Activated naive CD4-positive, alpha-beta T cell treated with anti-CD3 and anti-CD28 coated beads for 36 hours (primary cell): ENCODE measurements at places on chromosomes 6 and 20.

GRCh38 chr6:135985471-135985870, 134.0 kb downstream of the PDE7B start:
- DNase-seq, result no peak

DNA sequence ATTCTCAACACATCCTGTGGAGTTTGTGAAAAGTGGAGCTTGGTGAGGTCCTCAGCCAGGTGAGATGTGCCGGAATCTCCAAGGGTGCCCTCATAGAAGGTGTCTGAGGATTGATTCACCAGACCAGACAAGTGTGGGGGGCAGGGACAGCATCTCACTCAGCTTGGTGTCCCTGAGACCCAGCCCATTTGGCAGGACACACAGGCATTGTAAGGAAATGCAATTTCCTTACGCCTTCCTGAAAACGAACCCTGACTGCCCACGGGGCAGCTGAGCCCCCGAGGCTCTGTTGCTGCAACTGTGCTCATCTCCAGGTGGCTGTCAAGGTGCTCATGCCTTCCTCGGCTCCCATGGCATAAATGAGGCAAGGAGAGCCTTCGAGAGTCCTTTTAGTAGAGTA, 33.4 kb downstream of the FOXC1 start:
- no peak for DNase-seq

- no peak for DNase-seq
Observed at GRCh38 chr20:3572151-3572550, 91.0 kb downstream of the GFRA4 start.

- DNase-seq, result no peak
Observed at GRCh38 chr6:11828262-11828870, 49.8 kb upstream of the ADTRP start.

- DNase-seq, result peak; percentile 15
Observed at GRCh38 chr20:5674176-5674660, 76.0 kb upstream of the SHLD1 start.

GRCh38 chr6:69542494-69542893, 254.3 kb downstream of the LMBRD1 start:
- DNase-seq, result no peak

- no peak for DNase-seq
Observed at GRCh38 chr20:23541776-23542175, 26.5 kb downstream of the CST9L start.

GRCh38 chr6:142551274-142551811, 249.5 kb downstream of the ADGRG6 start:
- peak; percentile 86 for DNase-seq

DNA sequence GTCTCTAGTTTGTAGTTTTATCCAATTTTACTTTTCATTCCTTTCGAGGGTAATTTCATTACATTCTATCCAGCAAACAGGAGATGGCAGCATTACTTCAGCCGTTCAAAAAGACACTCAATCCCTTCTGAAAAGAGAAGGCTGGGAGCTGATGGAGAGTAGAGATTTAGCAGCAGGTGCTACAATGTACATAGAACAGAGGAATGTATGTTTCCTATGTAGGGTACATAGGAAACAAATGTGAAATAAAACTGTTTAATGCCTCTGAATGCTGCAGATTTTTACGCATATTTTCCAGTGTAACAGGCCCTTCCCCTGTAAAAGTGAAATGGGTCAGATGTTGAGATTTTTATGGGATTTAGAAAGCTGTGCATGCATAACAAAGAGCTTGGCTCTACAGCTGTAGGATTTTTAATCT, 16.0 kb downstream of the RPS12 start:
- DNase-seq, result no peak

DNA sequence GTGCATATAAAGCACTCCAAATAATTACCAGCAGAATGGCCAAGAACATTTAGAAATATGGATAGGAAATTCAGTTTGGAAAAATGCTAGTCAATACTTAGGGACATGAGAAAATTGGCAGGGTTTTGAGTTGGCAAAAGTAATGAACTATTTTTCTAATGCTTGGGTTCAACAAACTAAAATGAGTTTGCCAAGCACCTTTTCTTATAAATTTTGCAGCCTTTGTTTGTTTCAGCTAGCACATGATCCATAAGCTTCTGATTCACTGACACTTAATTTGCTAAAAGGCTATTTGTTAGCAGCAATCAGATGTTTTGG, 324.8 kb downstream of the QKI start:
- no peak for DNase-seq

GRCh38 chr20:50346374-50347283, 156.0 kb downstream of the CEBPB start:
- peak; percentile 69 for DNase-seq

DNA sequence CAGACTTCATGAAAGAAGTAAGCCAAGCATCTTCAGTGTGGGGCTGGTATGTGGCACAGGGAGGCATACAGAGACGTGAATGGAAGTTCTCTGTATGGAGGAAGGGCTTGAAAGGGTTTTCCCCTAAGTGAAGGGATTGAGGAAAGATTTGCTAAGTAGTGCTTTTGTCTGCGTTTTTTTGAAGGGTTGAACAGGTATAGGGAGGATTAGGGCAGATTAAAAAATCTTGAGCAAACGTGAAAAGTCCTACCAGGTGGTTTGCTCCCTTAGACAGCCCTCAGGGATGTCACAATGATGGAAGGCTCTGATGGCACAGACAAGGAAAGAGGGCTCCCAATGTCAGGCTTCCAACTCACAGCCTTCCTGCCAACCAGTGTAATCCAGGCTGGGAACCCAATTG, 181.7 kb upstream of the TAB2 start:
- DNase-seq, result no peak

- no peak for DNase-seq
Observed at GRCh38 chr20:23663180-23663579, 25.4 kb upstream of the CST3 start.

DNA sequence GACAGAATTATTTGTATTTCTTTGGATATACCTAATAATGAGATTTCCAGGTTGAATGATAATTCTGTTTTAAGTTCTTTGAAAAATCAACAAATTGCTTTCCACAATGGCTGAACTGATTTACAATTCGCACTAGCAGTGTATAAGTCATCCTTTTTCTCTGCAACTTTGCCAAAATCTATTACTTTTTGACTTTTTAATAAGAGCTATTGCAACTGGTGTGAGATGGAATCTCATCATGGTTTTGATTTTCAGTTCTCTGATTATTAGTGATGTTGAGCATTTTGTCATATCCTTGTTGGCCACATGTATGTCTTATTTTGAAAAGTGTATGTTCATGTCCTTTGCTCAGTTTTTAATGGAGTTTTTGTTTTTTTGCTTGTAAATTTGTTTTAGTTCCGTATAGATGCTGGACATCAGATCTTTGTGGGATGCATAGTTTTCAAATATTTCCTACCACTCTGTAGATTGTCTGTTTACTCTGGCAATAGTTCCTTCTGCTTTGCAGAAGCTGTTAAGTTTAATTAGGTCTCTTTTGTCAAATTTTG, 409.8 kb upstream of the CITED2 start:
- DNase-seq, result no peak

GRCh38 chr20:2984956-2985661, 58.3 kb upstream of the GNRH2 start:
- peak; percentile 42 for DNase-seq

DNA sequence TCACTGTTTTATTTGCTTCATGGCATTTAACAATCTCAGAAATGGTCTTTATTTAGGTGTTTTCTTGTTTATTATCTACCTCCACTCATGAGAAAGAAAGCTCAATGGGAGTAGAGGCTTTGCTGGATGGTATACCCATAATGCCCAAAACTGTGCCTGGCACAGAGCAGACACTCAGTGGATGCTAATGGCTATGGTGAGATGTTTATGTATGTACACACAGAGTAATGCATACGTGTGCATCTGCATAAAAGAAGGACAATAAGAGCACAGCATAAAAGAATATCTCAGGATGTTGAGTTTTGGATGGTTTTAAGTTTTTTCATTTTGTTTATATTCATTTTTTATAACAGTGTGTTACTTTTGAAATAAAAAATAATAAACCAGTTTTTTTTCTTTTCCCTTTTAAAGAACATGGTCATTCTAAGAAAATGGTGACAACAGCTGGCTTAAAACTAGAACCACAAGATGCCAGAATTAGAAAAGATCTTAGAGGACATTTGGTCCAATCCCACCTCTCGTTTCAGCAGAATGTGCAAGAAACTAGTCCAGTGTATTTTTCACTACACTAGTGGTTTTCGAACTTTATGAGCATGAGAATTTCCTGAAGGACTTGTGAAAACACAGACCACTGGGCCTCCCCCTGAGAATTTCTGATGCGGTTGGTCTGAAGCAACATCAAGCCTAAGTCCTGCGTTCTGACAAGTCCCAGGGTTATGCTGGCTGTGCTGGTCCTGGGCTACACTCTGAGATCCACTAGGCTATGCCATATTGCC, 131.9 kb downstream of the FYN start:
- no peak for DNase-seq

GRCh38 chr20:49310705-49311104, 32.8 kb upstream of the ZNFX1 start:
- DNase-seq, result no peak

DNA sequence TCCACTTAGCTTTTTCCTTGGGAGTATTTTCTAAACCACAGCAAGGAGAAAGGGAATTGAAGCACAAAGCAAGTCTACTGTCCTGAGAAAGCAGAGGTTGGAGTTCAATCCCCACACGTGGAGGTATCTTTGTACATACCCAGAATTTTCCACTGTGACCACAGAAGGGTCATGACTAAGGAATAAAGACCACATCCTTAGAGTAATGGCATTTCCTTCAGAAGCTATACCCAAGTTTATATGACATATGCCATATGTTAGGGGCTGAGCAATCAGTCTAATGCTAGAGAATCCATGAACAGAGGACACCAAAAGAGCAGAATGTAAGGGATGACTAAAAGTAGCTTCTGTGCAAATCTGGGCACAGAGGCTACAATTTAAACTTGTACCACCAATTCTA, 46.4 kb downstream of the ATG5 start:
- no peak for DNase-seq

DNA sequence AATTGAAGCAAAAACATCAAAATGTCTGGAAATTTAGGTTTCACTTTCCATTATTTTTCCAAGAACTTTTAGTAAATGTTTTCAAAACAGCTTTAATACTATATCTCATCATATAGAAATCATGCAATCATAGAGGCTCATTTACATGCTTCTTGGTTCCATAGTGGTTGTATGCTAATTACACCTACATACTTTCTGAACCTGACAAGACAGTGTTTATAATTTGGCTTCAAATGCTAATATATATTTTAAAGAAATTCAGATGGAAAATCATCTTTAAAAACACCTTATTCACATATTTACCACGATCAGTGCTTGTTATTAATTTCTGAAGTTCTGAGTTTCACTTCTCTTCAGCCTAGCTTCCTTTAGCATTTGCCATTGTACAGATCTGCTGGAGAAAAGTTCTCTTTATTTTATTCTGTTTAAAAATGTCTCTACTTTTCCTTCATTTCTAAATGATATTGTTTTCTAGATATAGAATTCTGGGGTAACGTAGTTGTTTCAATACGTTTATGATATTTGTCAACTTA, 89.9 kb downstream of the PLCB1 start:
- no peak for DNase-seq

DNA sequence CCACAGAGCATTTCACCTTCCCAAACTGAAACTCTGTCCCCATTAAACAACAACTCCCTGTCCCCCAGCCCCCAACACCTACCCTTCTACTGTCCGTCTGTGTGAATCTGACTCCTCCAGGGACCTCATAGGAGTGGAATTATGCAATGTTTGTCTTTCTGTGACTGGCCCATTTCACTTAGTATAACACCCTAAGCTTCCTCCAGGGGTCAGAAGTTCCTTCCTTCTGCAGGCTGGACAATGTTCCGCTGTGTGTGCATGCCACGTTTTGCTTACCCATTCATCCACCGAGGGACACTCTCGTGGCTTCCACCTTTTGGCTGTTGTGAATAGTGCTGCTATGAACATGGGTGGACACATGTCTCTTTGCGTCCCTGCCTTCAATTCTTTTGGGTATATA, 37.6 kb upstream of the MPC1 start:
- no peak for DNase-seq

DNA sequence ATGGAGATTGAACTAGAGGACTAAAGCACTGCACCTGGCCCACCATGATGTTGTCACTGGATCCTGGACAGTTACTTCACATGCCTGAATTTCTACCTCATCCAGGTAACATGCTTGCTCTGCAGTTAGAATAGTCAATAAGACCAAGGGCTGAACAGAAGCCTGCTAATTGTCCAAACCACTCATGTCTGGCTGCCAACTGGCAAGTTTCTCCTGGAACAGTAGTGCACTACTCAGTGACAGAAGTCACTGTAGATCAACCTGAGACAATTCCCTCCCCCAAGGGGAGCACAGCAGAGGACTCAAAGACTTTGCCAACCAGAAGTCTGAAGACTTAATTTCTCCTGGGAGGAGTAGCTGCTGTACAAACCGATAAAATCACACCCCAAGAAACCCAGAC, 454.6 kb upstream of the MARCKS start:
- DNase-seq, result no peak

DNA sequence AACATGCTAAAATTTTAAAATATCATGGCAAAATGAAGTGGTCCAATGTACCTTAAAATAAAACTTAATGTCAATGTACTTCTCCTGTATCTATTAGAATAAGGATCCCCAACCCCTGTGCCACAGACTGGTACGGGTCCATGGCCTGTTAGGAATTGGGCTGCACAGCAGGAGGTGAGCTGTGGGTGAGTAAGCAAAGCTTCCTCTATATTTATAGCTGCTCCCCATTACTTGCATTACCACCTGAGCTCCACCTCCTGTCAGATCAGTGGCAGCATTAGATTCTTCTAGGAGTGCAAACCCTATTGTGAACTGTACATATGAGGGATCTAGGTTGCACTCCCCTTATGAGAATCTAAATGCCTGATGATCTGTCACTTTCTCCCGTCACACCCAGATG, 86.0 kb downstream of the SLC16A10 start:
- no peak for DNase-seq

DNA sequence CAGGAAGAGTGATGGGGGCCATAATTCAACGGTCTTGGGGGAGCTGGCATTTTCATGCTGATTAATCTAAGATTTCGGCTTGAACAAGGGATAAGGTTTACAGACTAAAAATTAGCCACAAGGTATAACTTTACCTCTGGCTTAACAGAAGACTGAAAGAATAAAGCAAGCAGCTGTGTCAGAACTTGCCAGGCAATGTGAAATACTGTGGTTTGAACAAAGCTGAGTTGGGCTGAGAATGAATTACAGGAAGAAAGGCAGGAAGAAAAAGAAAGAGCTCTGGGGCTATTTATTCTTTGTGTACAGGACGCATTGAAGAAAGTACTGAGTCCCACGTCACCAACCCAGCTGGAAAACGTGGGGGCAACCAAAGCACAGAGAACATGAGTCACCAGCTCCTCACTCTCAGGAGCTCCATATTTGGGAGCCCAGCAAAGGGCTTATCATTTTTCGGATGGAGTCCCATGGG, 121.5 kb upstream of the NEDD9 start:
- DNase-seq, result peak; percentile 93
